ENCODE measurements at places on chromosomes 7 and 10.

DNA sequence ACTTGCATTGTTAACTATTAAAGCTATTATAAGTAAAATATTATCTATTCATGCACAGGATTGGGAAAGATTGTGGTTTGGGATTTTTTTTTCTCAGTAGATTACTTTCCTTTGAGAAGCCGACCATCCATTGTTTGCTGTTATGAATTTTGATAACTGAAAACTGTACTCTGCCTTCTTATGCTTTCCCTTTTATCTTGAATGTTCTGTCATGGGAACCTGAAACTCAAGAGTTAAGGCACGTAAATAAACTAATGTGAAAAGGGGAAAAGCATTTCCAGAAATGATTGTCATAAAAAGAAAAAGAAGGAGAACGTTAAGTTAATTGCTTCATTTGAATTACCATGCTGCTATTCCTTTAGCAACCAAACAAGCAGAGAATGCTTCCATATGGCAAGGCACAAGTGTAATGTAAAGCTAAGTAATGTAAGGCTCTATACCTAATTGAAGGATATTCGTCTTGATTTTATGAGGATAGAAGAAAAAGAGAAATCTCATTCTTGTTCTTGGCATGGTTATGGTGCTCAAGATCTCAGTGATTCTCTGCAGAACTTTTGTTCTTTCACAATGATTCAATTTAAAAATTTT lies 370.8 kb downstream of the AUTS2 start:
- DNase-seq = no peak

- DNase-seq = no peak
Observed at GRCh38 chr7:76234931-76235441, 33.3 kb downstream of the SRRM3 start.

DNA sequence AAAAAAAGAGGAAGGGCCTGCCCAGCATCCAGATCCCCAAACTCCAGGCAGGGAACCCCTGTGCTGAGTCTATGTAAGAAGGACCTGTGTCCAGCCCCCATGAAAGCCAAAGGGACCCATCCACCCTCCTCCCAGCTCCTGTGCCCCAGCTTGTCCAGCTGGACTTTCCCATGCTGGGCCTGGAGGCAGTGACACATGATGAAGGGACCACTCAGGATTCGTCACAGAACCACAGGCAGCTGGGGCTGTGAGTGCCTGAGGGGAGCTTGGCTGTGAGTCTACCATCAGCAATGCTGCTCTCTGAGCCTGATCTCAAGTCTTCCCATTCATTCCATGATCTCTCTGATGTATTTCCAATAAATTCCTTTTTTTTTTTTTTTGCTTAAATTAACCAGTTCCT lies 36.2 kb upstream of the MNX1 start:
- DNase-seq = no peak

DNA sequence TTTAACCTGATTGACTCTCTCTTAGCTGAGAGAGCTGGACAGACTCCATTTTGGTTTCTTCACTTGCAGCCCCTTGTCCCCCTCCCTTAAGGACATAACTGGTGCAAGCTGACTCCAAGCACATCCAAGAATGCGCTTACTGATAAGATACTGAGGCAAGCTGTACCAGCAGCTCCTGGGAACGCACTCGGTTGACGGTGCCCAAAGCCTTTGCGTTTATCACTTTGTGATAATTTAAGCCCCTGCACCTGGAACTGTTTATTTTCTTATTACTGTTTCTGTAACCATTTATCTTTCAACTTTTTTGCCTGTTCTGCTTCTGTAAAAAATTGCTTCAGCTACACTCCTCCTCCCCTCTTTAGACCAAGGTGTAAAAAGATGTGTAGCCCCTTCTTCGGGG lies 8.5 kb downstream of the AKR1B15 start:
- no peak for DNase-seq

GRCh38 chr10:126373972-126374371 lies 14.3 kb downstream of the ADAM12 start:
- DNase-seq = no peak

DNA sequence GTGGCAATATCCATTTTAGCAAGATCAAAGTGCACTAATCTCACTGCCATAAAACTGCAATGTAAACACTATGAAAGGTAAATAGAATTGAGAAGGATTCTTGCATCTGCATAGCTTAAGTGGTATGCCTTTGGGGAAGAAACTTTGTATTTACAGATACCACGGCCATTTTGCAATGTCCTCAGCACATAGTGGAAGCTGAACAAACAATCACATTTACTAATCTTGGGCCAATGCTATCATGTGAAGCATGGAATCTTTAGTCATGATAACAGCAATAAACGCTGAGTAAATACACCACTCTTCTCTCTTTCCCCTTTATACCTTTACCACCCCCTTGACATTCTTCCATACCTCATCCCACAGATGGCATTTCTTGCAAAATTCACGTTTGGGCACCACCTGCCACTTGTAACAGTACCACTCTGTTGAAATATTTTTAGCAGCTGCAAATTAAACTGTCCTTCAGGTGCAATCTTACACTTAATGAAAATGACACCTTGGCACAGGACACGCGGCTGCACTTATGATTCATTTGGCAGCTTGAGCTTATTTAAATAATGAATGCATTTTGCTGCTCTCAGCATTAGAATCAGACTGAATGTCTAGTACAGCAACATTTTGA lies 171.8 kb downstream of the SEMA3A start:
- DNase-seq = no peak

- no peak for DNase-seq
Observed at GRCh38 chr10:109875828-109876821, 47.2 kb downstream of the XPNPEP1 start.

DNA sequence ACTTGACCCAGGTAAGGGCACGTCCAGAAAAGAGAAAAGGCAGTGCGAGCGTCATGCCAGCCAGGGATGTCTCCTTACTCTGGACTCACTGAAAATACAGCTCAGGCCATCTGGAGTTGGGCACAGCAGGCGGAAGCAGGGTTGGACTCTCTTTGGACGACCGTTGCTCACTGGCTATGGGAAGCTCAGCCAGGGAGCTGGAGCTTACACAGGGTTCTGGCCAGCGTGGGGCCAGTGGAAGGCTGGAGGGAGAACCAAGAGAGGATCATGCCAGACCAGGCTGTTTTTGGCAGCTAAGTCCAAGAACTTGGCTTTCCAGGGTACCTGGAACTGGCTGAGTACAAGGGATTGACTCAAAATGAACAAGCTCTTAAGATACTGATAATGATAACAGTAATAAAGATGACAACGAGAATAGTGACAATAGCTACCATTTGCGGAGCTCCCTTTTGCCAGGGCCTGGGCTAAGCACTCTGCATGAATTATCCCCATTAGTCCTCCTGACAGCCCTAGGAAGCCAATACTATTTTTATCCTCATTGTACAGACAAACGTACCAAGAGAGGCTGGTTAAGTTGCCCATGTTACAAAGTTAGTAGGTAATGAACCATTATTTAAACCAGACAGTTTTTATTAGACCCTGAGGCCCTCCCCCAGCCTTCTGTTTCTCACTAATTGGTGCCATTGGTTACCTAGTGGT lies 177.6 kb downstream of the PTPN20 start:
- DNase-seq = no peak

GRCh38 chr10:68156373-68157185 lies 47.3 kb downstream of the MYPN start:
- DNase-seq = peak; percentile 46

DNA sequence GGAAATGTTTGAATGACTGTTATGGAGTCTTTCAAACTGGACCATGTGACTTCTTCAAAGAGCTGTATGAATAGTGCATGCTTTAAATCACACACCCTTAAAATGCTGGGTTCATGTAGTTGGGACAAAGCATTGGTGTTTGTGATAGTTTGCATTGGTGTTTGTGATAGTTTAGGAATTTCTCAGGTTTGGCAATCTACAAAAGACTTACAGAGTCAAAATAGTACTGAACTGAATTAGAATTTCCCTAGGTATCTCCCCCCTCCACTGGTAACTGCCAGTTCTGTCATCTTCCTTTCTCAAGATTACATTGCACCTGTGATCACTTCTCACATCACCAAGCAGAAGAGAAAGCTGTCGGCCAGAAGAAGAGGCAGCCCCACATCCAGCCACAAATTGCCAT lies 261.1 kb downstream of the GATA3 start:
- no peak for DNase-seq

- DNase-seq = no peak
Observed at GRCh38 chr10:48773580-48773979, 88.9 kb downstream of the WDFY4 start.

- DNase-seq = peak; percentile 44
Observed at GRCh38 chr10:34655286-34656170, 159.6 kb downstream of the PARD3 start.

DNA sequence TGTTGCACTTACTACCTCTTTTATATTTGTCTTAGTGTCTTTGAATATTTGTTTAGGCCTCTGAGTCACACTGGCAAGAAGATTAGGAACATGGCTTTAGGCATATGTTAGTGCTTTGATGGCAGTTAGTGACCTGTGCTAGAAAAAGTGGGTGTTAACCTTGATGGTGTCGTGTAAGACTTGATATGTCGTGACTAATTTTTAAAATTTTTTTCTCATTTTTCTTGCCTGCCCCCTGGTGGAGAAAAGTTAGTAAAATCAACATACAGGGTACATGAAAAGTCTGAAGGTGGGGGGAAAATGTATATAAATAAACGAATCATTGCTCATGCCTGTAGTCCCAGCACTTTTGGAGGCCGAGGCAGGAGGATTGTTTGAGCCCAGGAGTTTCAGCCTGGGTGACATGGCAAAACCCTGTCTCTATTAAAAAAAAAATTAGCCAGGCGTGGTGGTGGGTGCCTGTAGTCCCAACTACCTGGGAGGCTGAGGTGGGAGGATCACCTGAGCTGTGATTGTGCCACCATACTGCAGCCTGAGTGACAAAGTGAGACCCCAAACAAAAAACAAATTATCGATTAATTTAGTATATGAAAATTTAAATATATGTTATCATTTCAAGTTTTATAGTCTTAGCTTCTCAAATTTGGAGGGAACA lies 44.6 kb downstream of the TAX1BP1 start:
- peak; percentile 4 for DNase-seq

GRCh38 chr7:92854501-92855238 lies 18.3 kb upstream of the CDK6 start:
- DNase-seq = peak; percentile 33
